ENCODE measurements at places on chromosomes 11 and 22. TPM values are rescaled to one million over a fixed set of nuclear protein-coding genes. Genes with fewer than 3 reads are reported as not detected.

- DNase-seq = no peak
Observed at GRCh38 chr11:1827095-1827813, 7.5 kb upstream of the SYT8 start.

DNA sequence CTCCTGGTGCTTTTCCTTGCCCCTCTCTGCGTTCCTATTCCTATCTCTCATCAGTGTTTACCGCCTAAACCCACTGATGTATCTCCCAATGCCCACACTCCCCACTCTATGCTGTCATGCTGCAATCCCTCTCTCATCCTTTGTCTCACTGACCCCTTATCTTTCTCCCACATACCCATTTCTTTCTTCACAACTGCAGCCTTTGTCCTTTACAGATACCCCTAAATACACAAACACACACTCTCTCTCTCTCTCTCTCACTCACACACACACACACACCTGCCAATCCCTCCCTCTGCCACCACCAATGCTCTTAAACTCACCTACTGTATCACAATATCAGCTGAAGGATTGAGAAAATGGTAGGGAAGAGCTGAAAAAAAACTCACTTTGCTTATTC lies 5.3 kb upstream of the OR52B2 start:
- DNase-seq = no peak

GRCh38 chr11:33634291-33634834 lies 66.3 kb downstream of the C11orf91 start:
- DNase-seq = no peak

DNA sequence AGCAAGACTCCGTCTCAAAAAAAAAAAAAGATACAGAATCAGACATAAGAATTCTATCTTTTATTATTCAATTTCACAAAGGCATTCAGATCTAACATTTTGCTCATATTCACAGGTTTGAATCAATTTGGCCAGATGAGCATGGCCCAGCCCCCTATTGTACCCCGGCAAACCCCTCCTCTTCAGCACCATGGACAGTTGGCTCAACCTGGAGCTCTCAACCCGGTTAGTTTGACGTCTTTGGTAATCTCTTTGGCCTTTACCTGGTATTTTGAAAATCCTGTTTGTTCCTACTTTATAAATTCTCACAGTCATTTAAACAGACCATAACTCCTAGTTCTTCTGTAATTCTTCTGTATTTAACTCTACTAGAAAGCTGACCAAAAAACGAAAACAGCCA lies 55.3 kb downstream of the EP300 start:
- DNase-seq = no peak

GRCh38 chr11:98600103-98600502 lies 420.6 kb upstream of the CNTN5 start:
- DNase-seq = no peak

GRCh38 chr11:22467741-22468140 lies 129.6 kb downstream of the SLC17A6 start:
- DNase-seq = no peak

DNA sequence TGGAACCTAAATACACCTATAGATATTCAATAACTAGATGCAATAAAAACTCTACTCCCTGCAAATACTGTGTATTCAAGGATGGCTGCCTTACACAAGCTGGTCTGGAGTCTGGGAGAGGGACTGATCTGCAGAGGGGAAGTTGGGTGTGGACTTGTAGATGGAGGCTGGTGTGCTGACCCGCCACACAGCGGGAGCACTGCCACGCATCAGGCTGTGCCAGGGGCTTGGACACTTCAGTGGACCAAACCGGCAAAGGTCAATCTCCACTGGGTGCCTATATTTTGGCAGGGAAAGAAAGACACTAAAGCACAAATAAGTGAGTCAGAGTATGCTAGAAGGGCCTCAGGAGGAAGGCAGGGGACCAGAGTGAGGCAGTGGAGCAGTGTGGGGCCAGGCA lies 2.1 kb upstream of the SHANK3 start:
- no peak for DNase-seq

GRCh38 chr11:44528103-44528502 lies 37.4 kb upstream of the CD82 start:
- no peak for DNase-seq

- no peak for DNase-seq
Observed at GRCh38 chr22:44686873-44687600, 15.0 kb upstream of the PRR5 start.

- DNase-seq = peak; percentile 8
Observed at GRCh38 chr22:28442711-28443525, 236.7 kb downstream of the TTC28 start.

GRCh38 chr11:44188643-44189042 lies 93.2 kb downstream of the EXT2 start:
- DNase-seq = no peak

DNA sequence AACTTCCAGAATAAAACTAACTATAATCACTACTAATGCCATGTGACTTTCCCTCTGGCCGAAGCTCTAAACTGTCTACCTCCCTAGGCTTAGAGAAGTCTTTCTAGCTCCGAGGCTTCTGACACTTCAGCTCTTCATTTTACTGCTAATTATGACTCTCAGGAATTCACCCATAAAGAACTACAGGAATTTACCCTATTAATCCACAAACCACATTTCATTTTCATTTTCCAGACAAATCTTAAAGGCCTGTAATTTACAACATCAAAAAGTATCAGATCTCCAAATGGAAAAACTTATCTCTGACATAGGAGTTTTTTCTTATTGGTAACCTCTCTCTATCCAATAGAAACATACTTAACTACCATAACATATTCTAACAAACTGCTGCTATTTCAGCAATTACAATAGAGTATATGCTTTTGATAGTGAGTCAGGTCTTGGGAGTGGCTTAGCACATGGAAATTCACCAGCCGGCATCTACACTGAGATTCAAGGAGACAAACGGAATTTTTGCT lies 33.4 kb downstream of the MRTFA start:
- DNase-seq = no peak

GRCh38 chr11:110571081-110571720 lies 141.0 kb downstream of the ARHGAP20 start:
- no peak for DNase-seq

DNA sequence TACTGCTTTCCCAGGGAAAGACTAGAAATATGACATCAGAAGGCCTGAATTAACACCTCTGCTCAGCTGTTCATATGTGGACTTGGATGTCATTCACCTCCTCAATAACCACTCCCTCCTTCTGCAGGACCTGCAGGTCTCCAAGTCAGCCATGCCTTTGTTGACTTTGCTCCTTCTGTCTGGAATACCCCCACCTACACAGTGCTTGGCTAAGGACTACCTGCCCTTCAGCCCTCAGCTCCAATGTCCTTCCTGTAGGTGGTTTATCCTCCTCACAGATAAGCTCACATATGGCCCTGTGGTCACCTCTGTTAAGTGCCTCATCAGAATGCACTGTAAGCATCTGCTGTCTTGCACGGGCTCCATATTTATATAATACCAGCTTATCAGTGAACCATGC lies 26.4 kb upstream of the FAT3 start:
- no peak for DNase-seq

GRCh38 chr22:49017482-49018329 lies 810.0 kb downstream of the BRD1 start:
- DNase-seq = no peak

GRCh38 chr11:32033067-32033466 lies 57.8 kb upstream of the RCN1 start:
- DNase-seq = no peak

DNA sequence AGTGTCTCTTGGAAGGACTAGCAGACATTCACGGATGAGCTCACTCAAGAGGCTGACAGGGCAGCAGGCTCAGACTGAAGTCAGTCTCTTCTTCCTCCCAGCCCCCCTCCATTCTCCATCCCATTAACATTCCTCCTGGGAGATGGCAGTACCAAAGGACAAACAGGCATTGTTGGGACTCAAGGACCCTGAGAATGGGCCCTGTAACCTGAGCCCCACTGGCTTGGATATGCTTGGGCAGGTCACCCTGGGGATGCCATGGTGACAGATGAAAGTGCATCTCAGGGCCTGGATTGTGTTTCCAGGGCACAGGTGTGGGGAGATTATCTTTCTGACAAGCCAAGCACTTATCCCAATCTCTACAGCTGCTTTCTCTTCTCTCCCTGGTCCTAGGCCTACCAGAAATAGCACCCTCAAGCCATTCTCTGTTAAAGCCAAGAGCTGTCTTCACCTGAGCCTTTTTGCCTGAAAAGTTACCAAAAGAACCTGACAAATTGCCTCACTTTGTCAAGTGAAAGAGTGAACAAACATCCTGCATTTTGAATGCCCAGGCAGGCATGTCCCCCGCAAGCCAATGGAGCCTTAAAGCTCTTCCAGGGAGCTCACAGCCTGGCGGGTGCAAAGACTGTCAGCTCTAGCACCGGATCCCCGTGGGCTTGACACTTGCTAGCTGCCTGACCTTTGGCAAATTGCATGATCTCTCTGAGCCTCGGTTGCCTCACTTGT lies 366.0 kb upstream of the NARS2 start:
- DNase-seq = no peak

DNA sequence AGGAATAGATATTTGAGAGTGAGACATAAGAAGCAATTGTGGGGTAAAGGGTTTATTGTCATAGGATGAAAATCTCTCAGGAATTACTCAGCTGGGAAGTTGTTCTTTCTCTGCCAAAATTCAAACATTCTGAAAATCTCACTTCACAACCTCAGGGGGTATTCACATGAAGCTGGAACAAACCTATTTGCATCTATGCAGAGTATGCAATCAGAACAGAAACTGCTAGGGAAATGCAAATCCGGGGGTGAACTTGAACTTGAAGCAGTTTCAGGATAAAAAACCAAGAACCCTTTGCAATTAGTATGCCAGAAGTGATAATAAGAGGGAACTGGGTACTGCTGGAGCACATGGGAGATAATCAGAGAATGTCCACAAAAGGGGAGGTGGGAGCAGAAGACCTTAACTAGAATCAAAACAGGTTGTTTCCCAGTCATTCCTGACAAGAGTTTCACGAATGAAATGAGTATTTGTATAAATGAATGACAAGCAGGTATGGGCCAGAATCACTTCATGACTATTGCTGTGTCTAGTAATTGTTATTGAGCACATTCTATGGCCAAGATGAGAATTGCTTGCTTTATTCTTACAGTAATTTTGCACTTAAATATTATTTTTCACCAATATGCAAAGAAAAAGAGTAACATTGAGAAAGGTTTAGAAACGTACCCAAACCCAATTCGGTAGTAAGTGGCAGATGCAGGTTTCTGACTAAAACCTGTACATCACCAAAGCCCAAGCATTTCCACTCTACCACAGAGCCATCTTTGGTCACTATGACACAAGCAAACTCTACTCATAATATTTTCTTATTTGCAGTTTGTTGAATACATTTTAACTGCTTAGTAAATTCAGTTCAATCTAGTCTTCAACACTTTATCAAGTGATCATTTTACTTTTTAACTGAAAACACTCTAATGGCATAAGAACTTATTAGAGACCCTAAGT lies 61.8 kb upstream of the UBASH3B start:
- no peak for DNase-seq

GRCh38 chr11:46701078-46701654 lies 335 bp downstream of the ZNF408 start:
- DNase-seq = peak; percentile 14

- no peak for DNase-seq
Observed at GRCh38 chr11:36809303-36809702, 211.3 kb upstream of the RAG2 start.

GRCh38 chr22:46829941-46830715 lies 67.7 kb downstream of the TBC1D22A start:
- no peak for DNase-seq

GRCh38 chr11:85540635-85541205 lies 86.4 kb downstream of the DLG2 start:
- DNase-seq = no peak

DNA sequence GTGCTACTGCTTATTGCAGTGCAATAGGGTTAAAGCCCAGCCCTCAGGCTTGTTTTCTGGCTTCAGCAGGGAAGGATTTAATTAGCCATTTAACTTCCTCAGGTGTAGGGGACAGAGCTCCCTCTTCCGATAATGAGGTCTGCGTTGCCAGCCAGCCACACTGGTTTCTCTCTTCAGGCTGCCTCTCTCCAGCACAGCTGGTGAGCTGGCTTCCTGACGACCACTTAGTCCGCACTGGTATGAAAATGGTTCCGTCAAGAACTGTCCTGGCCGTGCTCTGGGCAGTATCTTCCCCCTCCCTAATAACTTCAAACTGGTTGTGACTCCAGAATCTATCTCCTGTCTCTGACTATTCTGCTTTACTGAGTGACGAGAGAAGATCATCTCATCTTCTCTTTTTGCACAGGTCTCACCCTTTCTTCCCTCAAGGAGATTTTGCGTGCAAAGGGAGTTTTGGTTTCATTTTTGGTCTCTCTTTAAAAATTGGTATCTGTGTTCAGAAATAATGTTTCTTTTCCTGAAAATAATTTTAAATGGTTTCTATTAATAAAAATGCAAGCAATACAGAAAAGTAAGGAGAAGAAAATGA lies 49.2 kb downstream of the CNTN5 start:
- peak; percentile 6 for DNase-seq

- peak; percentile 55 for DNase-seq
Observed at GRCh38 chr11:96337541-96338431, 5.2 kb downstream of the MAML2 start.

DNA sequence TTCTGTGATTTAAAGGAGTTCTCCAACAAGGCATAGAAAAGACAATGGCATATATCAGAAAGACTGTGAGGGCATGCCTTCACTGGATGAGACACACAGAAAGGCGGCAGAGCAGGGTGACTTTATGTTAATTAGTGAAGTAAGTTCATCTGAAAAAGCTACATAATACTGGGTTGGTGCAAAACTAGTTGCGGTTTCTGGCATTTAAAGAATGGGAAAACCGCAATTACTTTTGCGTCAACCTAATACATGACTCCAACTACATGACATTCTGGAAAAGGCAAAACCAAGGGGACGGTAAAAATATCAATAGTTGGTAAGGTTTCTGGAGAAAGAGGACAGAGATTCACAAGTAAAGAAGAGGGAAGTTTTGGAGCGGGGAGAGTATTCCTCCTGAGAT lies 5.1 kb downstream of the RFPL1 start:
- DNase-seq = no peak

The FGF3 gene
- not detected for total RNA-seq

The DERL3 gene
- 9.0 TPM for total RNA-seq

The UCP3 gene
- 2.5 TPM for total RNA-seq

The ZFP91 gene
- total RNA-seq = 60.9 TPM

The PHLDA2 gene
- 0.45 TPM for total RNA-seq

The NECTIN1 gene
- 0.21 TPM for total RNA-seq

The MS4A15 gene
- total RNA-seq = not detected

The OR8J1 gene
- not detected for total RNA-seq

The NTM gene
- total RNA-seq = not detected

The HPX gene
- not detected for total RNA-seq

The OR51I1 gene
- total RNA-seq = not detected
